ENCODE measurements at places on chromosomes 13 and 19.

DNA sequence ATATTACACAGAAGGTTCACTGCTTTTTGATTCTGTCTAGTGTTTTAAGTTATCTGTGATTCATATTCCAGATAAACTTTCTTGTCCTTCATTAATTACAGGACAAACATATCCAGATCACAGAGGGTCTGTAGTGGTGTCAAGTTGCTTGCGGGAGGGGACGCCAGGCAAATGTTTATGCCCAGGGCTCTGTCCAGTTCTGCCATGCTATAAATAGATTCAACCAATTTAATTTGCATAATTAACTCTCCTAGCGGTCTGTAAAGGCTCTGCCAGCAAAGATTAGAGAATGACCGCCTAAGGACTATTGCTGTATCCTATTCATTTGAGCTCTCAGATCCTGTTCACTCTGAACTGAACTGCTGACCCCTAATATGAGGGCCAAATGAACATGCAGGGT lies 59.7 kb upstream of the TRPC4 start:
- no peak for DNase-seq

DNA sequence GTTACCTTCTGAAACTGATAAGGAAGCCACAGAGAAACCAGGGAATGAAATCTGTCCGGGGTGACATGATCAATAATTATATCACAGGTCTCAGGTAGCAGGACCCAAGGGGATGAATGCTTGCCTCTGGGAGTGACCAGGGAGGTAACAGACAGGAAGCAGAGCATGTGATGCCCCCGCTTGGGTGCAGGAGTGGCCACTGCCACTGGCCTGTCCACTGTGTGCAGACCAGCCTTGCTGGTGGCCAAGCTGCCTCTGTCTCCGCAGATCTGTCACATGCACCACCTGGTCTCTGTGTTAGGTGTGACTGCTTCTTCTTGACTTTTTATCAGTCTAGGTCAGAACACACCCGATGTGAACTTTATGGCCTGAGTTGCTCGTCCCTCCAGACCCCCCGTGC lies 71.8 kb downstream of the PEPD start:
- DNase-seq = no peak

GRCh38 chr19:1873524-1874473 lies 10.4 kb upstream of the KLF16 start:
- no peak for DNase-seq

GRCh38 chr13:26836626-26837025 lies 76.0 kb upstream of the GPR12 start:
- no peak for DNase-seq

DNA sequence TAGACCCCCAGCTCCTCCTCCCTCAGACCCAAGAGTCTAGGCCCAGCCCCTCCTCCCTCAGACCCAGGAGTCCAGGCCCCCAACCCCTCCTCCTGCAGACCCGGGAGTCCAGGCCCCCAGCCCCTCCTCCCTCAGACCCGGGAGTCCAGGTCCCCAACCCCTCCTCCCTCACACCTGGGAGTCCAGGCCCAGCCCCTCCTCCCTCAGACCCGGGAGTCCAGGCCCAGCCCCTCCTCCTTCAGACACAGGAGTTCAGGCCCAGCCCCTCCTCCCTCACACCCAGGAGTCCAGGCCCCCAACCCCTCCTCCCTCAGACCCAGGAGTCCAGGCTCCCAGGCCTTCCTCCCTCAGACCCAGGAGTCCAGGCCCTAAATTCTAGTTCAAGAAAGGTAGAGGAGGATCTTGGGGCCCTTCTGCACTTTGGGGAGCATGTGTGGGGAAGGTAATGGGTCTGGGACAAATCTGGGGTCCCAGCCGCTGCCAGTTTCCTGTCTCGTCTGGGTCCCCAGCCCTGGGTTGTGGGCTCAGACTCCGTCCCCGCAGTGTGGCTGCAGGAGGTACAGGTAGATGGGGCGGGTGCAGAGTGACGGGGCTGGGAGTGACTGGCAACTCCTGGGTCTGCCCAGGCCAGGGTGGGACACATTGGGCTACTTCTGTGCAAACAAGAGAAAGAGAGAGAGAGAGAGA lies 3.2 kb upstream of the TMEM190 start:
- no peak for DNase-seq

DNA sequence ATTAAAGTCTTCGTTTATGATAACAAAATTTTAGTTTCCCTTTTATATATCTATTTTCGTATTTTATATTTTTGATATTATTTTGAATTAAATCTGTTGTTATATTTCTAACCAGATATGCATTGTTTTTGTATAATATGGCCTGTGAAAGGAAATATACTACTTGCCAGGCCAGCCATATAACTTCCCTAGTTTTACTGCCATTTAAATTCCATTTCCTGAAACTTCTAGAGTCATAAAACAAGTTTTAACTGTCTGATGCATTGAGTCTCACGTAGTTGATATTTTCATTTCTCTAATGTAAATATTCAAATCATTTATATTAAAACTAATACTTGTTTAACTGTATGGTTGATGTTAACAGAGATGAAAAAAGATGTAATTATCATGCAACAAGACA lies 13.5 kb downstream of the ESD start:
- DNase-seq = no peak

DNA sequence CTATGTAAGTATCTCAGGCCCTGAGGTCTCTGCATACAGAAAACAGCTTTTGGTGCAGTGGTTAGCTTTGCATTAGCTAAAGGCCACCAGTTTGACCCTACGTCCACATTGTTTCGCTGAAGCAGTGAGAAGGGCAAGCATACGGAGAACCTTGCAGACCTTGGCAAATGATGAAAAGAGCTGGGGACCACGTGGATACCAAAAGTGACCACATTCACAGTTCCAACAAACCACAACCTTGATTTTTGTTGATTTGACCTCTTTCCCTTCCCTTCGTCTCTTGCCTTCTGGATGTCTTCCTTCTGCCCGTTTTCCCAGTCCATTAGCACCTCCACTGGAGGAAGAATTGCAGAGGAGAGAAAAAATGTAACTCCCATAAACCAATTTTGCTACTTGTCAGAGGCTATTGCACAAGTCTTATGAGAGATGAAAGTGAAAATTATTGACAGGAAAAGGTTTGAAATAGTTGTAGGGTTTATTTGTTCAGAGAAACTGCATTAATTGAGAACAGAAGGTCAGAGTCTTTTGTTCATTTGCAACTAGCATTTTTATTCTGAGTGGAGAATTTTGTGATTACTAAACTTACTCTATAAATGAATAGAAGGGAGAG lies 293.9 kb upstream of the HTR2A start:
- DNase-seq = no peak

DNA sequence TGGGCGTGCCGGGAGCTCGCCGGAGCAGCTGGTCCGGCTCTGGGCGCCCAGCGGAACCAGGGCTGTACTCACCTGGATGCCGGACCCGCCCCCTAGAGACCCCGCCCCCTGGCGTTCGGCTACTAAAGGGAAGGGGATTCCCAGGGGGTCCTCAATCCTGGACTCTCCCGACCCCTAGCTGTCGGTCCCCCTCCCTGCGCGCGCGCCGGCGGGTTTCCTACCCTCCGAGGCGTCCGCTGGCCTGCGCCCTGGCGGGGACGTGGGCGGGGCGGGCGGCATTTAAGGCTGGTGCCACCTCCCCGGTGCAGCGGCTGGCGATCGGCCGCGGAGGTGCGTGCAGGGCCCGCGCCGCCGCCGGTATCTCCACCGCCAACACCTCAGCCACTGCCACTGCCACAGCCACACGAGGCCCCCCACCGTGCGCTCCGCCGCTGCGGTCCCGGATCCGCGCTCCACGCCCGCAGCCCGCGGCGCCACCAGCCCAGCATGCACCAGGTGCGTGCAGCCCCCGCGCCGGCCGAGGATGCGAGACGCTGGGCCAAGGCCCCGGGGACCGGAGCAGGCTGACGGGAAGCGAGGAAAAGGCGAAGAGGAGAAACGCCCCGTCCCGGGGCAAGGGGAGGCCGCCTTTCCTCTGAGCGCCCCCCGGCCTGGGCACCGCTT lies at the start of gene ATP12A:
Gene ATP12A (plus strand): TSS at position 151 of the 663 bp plus-strand sequence. CDS start 336 bp downstream, at position 487.
- no peak for DNase-seq

DNA sequence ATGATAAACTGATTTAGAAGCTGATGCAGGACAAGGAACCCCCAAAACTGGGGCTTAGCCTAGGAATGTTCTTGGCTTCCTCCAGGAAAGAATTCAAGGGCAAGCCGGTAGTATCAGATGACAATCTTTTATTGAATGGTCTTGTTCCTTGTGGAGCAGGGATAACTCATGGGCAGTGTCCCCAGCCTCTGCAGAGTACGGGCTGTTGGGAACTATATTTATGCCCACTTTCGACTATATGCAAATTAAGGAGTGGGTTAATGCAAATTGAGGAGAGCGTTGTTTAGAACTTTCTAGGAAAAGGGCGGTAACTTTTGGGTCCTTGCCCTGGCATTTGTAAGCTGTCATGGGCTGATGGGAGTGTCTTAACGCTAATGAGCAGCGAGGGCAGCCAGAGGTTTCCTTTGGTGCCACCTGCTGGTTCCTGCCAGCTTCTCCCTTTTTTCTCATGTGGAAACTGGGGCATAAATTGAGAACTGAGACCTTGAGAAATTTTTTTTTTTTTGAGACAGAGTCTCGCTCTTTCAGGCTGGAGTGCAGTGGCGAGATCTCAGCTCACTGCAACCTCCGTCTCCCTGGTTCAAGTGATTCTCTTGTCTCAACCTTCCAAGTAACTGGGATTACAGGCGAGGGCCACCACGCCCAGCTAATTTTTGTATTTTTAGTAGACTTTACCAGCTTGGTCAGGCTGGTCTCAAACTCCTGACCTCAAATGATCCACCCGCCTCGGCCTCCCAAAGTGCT lies 79.4 kb upstream of the ABCC4 start:
- DNase-seq = peak; percentile 85

GRCh38 chr19:18321734-18322102 lies 1.2 kb downstream of the LSM4 start:
- DNase-seq = peak; percentile 23

DNA sequence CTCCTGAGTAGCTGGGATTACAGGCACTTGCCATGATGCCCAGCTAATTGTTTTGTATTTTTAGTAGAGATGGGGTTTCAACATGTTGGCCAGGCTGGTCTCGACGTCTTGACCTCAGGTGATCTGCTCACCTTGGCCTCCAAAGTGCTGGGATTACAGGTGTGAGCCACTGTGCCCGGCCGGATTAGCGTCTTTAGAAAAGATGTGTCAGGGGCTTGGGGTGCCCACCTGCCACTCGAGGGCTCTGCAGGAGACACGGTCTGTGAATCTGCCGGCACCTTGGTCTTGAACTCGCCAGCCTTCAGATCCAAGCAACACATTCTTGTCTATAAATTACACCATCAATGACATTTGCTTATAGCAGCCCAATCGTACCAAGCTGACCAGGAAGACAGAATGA lies 38.8 kb upstream of the TUBGCP3 start:
- no peak for DNase-seq

DNA sequence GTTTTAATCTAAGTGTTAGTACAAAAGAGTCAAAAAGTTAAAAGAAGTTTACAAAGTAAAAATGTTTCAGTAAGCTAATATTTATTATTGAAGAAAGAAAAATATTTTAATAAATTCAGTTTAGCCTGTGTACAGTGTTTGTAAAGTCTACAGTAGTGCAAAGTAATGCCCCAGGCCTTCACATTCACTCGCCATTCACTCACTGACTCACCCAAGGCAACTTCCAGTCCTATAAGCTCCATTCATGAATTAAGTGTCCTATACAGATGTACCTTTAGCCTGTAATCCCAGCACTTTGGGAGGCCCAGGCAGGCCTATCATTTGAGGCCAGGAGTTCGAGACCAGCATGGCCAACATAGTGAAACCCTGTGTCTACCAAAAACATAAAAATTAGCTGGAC lies 24.1 kb upstream of the AKAP11 start:
- DNase-seq = no peak

DNA sequence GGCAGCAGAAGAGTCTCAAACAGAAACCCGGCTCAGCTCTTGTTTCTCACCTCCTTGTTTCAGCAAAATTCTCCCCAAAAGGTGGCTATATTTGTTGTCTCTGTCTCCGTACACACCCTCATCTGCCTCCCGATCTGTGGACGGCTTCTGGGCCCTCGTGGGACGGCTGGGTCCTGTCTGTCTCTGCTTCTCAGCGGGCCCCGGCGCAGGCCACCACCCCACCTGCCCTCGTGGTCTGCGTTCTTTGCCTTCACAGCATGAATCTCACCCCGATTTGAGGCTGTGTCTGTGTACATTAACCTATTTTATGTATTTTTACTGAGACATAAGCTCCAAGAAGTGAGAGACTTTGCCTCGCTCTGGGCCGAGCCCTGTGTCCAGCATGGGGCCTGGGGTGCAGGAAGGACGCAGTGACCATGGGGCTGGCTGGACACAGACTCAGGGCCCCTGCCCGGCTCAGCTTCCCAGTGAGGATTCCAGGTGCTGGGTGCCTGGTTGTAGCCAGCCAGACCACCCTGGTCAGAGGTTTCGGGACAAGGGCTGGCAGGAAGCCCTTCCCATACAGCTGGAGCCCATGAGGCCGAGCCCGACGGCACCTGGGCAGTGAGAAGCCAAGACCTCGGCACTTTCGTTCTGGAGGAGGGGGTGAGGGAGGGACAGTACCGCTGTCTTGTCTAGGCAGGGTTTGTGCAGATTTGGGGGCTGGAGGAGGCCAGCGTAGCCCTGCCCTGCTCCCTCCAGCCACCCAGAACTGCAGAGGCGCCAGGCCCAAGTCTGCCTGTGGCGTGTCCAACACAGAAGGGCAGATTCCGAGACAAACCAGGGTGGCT lies 78.5 kb upstream of the MCF2L start:
- DNase-seq = no peak

GRCh38 chr19:35309481-35310279 lies 17.7 kb downstream of the MAG start:
- DNase-seq = no peak

DNA sequence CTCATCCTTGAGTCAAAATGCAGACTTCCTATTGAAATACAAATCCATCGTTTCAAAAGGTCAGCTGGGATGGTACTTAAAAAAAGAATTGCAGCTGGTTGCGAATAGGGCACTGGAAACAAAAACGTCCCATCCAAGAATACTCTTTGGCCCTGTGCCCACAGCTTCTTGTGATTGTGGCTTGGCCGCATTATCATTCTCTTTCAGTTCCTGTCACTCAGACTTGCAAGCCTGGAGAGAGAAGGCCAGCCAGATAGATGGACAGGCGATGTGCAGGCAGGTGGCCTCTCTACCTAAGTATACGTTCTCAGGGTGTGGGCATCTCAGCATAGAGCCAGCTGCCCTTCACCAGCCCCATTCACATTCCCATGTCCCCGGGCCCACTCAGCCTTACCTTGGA lies 208.5 kb upstream of the ZNF536 start:
- DNase-seq = no peak

Data from kidney capillary endothelial cell (primary cell).